Muscle of arm (tissue), 14 donors: ENCODE measurements at places on chromosomes 13 and 19.
A peak's percentile ranks its signal among the peaks of the same experiment; 100 is the strongest.

DNA sequence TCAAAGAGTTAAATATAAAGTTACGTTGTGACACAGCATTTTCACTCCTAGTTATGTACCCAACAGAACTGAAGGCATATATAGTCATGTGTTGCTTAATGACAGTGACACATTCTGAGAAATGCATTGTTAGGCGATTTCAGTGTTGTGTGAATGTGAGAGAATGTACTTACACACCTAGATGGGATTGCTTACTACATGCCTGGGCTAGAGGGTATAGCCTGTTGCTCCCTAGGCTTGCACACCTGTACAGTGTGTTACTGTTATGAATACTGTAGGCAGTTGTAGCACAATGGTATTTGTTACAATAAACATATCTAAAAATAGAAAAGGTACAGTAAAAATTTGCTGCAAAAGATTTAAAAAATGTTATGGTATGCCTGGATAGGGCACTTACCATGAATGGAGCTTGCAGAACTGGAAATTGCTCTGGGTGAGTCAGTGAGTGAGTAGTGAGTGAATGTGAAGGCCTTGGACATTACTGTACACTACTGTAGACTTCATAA lies 89.2 kb downstream of the DHRS12 start:
- no peak for DNase-seq

- DNase-seq, result no peak
These were observed 19.2 kb downstream of the ADGRE1 start for GRCh38 chr19:6906559-6907060.

DNA sequence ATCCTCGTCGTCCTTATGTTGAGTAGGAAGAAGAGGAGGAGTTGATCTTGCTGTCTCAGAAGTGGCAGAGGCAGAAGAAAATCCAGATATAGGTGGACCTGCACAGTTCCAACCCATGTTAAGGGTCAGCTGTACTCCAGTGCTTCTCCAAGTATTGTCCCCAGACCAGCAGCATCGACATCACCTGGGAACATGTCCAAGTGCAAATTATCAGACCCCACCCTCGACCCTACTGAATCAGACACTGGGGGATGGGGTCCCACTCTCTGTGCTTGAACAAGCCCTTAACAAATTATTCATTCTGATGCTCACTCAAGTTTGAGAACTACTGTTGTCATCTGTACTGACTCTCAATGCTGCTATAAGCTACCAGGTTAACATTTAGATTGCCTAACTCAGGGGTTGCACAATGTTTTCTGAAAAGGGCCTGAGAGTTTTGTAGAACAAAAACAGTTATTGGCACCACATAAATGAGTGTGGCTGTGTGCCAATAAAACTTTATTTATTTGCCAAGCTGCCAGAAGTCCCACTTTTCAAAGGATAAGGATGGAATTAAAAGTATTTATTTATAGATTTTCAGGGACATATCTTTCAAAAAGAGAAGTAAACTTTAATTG lies 226.7 kb upstream of the IPO5 start:
- no peak for DNase-seq

DNA sequence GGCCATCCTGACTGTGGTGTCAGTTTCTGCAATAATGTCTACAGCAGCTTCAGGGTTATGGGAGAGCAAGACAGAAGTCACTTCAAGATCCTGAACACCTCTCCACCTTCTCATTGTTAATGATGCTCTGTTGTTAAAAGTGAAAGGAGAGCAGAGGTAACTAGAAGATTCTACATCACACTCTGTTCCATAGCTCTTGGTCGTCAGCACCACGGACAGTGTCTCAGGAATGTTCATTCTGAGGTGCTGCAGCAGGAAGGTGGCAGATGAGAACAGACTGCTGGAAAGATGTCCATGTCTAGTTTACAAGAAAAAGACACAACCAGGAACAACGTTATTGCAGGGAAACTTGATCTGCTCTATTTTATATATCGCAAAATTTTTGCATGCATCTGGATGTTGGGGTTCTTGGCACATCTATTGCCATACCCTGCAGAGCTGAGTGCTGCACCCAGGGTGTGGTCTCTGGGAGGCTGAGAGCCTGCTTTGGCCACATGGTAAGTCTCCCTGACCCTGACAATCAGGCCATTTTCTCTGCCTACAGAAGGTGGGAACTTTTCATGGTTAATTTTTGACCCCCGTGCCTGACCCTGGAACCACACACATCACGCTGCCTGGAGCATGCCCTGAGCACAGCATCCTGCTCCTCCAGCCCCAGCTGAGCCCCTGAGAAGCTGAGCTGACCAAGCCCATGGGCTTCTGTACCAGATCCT lies 12.7 kb downstream of the CEACAM21 start:
- peak; percentile 19 for DNase-seq

- DNase-seq, result no peak
These were observed 38.8 kb downstream of the MYO9B start for GRCh38 chr19:17114414-17114831.

GRCh38 chr13:98869408-98870090 lies 108.3 kb downstream of the DOCK9 start:
- DNase-seq, result no peak

GRCh38 chr13:72160977-72161376 lies 294.0 kb upstream of the DACH1 start:
- no peak for DNase-seq

DNA sequence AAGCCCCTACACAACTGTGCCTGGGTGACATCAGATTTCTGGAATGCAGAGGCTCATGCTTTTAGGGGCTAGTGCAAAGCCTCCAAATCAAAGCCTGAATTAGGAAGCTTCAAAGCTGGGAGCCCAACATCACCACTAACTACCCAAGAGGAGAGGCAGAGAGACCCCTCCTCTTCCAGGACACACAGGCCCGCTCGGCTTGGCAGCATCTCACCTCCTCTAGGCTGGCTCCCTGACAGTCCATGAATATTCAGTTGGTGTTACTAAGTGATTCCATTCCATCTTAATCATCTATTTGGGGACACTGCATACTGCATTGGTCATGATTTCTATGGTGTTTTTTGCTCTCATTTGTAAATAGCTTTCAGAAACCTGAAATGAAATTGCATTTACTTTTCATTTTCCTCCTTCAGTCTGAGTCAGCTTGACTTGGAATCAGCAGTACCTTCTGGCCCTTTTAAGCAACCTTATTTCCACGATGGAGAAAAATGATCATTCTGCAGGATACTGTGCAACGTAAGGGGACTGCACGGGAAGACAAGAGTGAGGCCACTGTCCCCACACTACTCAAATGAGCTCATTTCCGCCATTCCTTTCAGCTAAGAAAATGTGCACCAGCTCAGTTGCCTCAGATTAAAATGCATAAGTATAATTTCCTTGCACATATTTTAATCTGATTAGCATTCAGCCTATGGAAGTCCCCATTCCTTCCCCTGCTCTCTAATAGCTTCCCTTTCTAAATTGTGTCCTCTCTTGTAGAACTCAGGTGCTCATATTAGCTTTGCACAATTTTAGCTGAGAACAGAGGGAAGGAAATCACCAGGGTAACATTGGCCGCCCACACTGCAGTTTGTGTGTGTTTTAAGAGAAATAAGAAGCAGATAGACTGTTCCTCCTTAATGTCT lies 219.9 kb downstream of the RFC3 start:
- DNase-seq, result no peak

- DNase-seq, result no peak
These were observed 35.0 kb upstream of the PNMA8B start for GRCh38 chr19:46530636-46531035.

- no peak for DNase-seq
These were observed 27.1 kb upstream of the IGFL1 start for GRCh38 chr19:46202426-46202825.
